ENCODE measurements at places on chromosomes 6 and 20.

DNA sequence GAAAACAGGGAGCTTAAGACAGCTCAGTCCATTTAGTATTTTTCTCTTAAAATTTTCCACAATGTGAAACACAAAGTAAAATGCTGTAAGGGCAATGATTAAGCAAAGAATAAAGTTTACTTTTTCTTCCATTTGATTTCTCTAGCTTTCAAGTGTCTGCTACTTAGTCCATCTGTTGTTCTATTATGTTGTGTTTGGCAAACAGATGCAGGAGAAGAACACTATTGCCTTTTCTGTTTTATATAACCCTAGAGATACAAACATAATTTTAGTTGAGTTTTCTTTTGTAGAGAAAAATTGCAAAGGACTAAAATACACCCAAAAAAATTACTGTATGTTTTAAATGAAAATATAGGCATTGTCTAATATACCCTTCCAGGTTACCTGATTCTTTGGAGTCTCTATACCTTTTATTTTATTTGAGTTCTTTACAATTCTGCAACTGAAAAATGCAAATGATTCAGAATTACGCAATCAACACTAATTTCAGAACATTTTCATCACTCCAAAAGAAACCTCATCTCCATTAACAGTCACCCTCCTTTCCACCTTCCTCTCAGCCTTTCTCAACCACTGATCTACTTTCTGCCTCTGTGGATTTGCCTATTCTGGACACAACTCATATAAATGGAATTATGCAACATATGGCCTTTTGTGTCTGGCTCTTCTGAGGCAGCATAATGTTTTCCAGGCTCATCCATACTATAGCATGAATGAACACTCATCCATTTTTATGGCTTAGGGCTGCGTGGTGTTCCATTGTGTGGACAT, 96.9 kb downstream of the MKKS start:
- DNase-seq: no peak

DNA sequence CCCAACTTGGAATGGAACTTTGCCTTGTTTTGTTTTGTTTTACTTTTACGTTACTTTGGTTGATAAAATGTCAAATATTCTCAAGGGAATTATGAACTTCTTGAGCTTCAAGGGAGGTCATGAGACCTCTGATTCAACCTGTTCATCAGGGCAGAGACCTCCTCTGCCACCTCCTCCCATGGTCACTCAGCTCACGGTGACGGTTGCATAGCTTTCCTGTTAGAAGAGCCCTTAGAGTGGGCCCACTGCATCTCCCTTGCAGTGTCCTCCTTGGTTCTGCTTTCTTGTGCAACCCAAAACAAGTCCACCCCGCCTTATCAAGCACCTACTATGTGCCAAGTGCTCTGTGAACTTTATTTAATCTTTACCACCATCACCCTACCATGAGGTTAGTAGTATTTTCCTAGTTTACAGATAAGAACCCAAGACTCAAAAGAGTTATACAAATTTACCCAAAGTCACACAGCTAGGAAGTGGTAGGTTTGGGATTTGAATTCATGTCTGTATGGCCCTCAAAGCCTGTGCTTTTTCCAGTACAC, 15.5 kb downstream of the TM9SF4 start:
- DNase-seq: no peak

- no peak for DNase-seq
Measured at GRCh38 chr20:43102394-43102793, 87.3 kb downstream of the PTPRT start.

DNA sequence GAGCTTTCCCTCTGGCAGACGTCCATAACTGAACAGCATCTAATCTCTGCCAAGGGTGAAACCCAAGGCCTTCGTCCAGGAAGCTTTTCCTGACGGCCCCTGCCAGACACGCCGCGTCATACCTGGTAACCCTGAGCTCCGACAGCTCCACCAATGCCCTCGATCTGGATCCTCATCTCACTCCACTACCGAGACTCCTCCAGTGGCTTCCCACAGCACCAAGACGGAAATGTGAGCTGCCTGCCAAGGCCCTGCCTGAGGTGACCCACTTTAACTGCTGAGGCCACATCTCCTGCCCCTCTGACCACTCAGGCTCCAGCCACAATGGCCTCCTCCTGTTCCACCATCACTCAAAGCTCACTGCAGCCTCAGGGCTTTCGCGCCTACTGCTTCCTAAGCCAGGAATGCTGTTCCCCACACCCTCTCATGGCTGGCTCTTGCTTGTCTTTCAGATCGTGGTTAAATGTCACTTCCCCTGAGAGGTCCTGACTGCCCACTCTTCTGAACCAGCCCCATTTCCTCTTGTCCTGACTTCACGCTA, 143.2 kb downstream of the PREX1 start:
- no peak for DNase-seq

GRCh38 chr6:80321011-80321410, 214.5 kb downstream of the BCKDHB start:
- no peak for DNase-seq

DNA sequence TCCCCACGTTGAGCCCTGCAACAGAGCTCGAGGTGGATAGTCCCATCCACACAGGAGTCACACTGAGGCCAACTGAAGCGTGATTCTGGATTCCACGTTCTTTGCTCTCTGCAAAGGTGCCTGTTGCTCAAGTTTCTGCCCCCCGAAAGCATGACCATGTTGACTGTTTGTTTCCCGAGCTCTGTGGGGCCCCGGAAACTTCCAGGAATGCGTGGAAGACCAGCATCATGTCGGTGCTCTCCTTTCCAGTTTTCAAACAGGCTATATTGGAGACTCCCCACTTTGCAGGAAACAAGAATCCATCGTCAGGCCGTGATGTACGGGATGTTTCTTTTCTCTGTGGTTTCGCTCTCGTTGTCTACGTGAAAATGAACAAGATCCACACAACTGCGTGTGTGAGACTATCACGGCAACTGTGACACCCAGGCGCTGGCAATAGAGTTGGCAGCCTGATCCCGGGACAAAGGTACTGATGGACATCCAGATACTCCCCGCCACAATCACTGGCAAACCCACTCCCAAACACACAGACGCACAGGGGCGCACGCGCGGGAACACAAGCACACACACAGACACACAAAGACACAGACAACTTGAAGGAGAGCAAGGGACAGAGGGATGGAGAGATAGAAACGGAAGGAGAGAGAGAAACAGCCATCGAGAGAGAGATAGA, 444.6 kb upstream of the DEFB115 start:
- DNase-seq: no peak

GRCh38 chr6:61867635-61868034, 418.4 kb downstream of the KHDRBS2 start:
- no peak for DNase-seq

DNA sequence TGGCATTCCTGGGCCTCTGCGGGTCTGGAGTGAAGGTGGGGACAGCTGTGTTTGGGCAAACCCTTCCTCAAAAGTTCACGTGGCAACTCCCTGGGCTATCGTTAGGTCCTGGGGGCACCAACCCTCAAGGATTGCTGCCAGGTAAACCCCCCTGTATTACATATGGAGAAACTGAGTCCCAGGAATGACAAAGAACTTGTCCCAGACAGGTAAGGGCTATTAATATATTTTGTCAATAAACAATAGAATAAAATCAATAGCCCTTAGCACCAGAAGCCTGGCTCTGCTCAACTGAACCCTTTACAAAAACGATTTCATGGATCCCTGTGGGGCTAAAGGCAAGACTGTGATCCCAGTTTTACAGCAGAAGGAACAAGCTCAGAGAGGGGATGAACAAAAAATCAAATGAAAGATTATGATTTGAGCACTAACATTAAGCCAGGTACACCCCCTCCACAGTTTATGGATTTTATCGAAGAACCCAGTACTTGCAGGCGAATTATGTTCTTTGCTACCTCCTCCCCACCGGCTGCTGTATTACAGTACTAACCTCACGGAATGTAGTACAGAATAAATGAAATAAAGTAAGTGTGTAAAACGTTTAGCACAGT, 2.7 kb downstream of the ID1 start:
- no peak for DNase-seq

- DNase-seq: no peak
Measured at GRCh38 chr20:25685276-25686080, 11.2 kb downstream of the ZNF337 start.

DNA sequence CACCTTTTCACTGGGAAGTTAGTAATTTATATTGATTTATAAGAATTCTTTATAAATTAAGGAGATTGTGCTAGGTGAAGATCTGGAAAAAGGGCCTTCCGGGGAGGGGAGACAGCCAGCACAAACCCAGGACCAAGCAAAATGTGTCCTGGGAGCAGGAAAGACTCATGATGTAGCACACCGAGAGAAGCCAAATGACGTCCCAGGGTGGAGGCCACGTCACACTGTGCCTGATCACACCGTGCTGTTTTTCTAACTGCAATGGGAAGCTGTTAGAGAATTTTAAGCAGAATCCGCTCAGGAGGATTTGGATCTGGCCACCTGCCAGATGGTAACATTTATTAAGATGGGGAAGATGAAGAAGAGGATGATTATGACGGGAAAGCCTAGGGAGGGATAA, 72.7 kb upstream of the AKAP12 start:
- no peak for DNase-seq

- DNase-seq: no peak
Measured at GRCh38 chr20:39837561-39837960, 851.5 kb downstream of the MAFB start.

DNA sequence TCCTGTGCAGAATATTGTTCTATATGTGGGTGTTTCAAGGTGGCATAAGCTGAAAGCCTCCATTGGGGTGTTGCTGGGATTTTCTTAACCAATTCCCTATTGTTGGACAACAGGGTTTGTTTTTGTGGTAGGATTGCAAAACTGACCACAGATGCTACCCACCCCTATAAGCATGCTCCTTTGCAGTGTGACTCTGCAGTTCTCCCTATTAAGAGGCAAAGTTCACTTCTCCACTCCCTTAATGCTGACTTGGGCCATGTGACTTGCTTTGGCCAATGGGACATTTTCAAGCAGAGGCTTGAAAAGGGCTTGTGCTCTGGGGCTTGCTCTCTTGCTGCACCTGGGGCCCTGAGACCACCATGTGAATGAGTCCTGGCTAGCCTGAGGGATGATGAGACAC, 8.5 kb upstream of the ANGPT4 start:
- no peak for DNase-seq

DNA sequence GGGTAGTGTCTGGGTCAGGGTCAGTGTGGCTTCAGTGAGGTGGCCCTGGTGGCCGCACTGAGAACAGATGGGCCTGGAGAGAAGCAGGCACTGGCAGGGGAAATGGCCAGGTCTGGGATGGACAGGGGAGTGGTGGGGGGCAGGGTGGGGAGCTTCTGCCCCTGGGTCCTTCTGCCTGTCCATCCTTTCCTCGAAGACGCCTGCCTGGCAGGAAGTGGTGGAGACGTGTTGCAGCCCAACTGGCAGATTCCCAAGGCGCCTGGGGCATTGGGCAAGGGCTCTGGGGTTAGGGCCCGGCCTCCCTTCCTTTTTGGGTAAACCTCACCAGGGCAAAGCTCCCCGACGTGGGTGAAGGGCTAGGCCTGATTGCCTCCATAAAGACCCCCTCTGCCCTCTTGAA, 10.4 kb downstream of the SRC start:
- no peak for DNase-seq

DNA sequence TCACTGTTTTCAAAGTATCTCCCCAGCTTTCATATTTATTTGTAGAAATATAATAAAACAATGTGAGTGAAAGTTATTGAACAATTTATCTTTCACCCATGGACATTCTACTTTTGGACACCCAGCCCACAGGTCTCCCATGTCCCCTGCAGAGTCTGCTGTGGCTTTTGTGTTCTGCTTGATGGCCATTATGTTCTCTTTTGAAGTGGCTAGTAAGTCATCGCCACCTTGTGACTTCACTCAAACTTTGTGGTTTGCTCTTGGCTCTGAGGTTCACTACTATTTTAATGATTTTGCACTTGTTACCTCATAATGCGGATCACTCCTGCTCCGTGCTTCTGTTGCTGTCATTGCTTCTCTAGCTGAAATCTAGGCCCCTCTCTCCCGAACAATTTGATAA, 10.2 kb upstream of the DEFB113 start:
- no peak for DNase-seq

DNA sequence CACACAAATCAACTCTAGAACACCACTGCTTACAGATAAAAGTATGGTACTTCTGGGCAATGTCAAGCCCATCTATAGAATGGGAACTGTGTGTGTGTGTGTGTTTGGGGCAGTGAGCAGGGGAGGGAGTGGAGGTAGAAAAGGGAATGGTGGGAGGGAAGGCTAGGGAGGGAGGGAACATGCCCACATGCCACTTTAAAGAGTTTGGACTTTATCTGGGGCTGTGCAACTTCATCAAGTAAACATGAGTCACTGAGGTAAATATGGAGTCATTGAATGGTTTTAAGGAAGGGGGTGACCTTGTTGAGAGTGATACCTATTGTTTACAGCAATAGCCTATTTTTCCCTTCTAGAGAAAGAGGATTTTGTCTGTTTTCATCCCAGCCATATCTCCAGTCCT, 22.5 kb upstream of the RNGTT start:
- no peak for DNase-seq

DNA sequence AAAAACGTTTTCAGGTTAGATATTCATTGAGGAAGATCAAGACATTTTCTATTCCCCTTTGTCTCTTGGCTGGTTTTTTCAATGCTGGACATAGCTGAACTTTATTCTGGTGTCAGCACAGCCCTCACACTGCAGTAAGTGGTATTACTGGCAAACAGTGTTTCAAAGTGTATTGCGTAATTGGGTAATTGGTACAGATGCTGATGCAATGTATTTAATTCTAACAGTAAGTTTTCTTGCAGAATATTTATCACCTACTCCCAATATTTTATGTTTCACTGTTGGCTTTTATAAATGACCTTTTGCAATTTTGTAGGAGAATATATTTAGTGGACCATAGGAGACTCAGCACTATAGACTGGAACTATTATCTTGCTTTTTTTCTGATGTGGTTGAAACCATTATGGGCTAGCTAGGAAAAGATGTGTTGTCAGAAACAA, 287.6 kb upstream of the SOX4 start:
- DNase-seq: no peak

- DNase-seq: no peak
Measured at GRCh38 chr6:47245745-47246371, 63.8 kb downstream of the TNFRSF21 start.

GRCh38 chr6:111080698-111081097, 6.6 kb upstream of the SLC16A10 start:
- DNase-seq: no peak

DNA sequence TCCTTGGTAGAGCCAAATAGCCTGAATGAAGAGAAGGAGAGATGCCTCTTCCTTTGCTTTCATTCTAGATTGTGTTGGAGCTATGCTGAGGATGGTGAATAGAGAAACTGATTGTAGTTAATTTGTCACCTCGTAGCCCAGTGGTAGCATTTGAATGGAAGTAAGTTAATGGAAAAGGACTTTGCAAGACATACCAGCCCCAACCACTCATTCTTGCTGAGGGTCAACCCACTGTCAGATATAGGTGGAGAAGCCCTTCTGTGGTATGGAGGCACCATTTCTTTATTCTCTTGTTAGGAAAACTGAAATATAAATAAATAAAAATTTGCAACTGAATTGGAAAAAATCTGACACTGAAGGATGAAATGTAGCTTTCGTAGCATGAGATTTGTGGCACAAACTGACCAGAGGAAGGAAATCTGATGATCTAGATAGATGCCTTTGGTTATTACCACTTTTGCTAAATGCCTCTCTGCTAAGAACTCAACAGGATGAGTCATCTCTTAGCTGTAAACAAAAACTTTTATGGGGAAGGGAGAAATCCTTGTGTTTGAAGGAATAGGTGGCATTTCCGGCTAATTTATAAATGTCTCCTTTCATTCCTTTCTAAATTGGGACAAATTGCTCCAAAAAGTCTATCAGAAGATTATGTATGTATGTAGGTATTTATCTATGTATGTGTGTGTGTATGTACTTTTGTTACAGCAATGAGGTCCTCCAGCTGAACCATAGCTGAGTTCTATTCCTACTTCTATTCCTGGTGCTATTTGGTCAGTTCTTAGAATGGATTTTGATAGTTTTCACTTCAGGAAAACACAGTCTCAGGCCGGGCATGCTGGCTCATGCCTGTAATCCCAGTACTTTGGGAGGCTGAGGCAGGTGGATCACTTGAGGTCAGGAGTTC, 76.5 kb upstream of the SUPT3H start:
- DNase-seq: no peak
